ENCODE measurements at places on chromosomes 16 and 17.

DNA sequence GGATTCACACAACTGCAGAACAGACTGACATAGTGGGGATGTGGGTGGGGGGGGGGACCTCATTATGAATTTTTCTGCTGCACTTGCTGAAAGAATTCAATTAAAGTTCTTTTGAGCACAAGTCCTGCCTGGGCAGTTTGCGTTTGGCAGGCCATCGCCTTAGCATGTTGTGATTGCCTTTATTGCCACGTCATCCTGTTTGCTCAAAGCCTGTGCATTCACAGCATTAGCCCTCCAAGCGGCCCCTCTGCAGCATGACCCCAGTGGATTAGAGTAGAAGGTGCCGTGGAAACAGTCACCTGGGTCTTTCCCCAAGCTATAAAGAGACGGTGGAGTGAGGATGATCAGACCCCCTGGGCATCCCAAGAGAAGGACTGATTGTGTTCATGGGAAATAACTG, 17.2 kb downstream of the MSI2 start:
- DNase-seq = no peak

- no peak for DNase-seq
Observed at GRCh38 chr17:1260086-1260769, 10.0 kb upstream of the BHLHA9 start.

DNA sequence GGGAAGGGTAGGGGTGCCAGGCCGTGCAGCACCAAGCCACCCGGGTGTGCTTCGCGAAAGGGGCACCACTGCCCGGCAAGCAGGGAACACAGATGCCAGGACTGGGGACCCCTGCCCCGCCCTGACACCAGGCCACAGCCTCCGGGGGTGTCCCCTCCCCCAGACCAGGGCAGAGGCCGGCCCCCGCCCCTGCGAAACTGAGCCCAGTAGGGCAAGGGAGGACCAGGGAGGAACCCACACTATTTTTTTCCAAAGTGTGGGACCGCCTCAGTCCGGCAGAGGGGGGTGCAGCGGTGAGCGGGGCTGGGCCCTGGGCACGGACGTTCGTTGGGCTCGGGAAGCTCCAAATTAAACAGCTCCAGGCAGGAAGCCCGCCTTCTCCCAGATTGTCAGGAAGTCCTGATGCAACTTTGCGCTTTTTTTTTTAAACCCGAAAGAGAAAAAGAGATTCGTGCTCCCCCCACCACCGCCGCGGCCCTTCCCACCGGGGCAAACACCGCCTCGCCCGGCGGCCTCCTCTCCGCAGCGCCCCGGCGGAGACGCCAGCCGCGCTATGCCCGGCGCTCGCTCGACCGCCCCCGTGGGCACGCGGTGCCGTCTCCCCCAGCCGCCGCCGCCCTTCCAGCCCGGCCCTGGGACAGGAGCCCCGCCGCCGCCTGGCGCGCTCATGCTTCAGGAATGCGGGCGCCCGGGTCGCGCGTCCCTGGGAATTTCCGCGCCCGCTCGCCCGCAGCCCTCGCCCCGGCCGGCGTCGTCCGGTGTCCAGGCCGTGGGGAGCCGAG, 755 bp downstream of the PIEZO1 start:
- DNase-seq = peak; percentile 63

DNA sequence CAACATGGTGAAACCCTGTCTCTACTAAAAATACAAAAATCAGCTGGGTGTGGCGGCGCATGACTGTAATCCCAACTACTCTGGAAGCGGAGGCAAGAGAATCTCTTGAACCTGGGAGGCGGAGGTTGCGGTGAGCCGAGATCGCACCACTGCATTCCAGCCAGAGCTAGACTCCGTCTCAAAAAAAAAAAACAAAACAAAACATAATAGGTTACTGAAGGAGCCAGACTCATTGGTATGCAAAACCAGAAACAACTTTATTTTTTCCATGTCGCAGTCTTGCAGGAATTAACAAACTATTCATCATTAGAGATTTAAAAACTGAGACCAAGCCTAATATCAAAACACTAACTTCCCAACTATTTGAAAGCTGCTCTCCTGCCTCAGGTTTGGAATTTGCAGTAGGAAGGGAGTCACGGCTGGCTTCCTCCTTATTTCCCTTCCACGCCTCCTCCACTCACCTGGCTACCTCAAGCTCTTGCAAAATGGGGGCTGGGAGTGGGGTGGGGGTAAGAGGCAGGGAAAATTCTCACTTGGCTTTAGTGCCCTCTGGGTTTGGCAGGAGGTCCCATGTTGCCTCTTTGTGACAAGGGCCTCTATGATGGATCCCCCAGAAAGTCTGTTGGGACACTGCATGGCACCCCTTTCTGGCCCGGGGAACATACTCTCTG, 34.1 kb upstream of the MYH10 start:
- no peak for DNase-seq

GRCh38 chr17:17636272-17636885, 44.9 kb upstream of the PEMT start:
- DNase-seq = no peak

- no peak for DNase-seq
Observed at GRCh38 chr16:66846831-66847230, 2.6 kb downstream of the CA7 start.

- DNase-seq = no peak
Observed at GRCh38 chr16:25633549-25633948, 58.2 kb upstream of the HS3ST4 start.

GRCh38 chr17:5418858-5419355, 555 bp downstream of the NUP88 start:
- peak; percentile 69 for DNase-seq

DNA sequence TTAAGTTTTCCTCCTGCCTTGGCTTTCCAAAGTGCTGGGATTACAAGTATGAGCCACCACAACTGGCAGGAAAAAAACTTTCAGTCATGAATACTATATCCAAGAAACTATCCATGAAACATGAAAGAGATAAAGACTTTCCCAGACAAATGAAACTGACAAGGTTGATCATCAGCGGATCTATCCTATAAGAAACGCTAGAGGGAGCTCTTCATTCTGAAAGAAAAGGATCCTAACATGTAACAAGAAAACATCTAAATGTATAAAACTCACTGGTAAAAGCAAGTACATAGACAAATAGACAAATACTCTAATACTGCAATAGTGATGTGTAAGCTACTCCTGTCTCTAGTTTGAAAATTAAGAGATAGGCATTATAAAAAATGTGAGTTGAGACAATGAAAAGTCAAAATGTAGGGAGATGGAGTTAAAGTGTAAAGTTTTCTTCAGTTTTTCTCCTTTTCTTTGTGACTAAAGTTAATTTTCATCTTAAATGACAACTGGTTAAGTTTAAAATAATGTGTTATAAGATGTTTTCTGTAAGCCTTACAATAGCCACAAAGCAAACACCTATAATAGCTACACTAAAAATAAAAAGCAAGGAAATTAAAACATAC, 79.6 kb upstream of the TEKT1 start:
- DNase-seq = no peak

DNA sequence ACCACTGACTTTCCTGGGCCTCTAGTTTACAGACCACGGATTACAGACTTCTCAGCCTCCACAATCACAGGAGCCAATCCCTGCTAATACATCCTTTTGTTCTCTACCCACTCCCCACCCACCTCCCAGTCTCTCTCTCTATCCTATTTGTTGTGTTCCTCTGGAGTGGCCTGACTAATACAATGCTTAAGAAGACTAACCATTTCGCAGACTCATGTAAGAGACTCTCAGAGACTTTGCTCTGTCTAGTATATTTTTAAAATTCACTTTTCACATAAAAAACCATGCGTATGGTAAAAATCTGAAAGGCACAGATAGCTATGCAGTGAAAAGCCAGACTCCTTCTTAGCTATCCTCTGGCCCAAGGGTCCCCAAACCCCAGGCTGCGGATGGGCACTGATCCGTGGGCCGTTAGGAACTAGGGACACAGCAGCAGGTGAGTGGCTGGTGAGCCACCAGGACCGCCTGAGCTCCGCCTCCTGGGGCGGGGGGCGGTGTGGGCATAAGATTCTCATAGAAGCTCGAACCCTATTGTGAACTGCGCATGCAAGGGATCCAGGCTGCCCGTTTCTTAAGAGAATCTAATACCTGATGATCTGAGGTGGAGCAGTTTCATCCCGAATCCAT, 7.6 kb downstream of the PIK3R6 start:
- DNase-seq = peak; percentile 2

GRCh38 chr17:81178136-81179091, 12.4 kb upstream of the AATK start:
- DNase-seq = no peak

- peak; percentile 73 for DNase-seq
Observed at GRCh38 chr17:82449131-82449882, 1.2 kb downstream of the CYBC1 start.

DNA sequence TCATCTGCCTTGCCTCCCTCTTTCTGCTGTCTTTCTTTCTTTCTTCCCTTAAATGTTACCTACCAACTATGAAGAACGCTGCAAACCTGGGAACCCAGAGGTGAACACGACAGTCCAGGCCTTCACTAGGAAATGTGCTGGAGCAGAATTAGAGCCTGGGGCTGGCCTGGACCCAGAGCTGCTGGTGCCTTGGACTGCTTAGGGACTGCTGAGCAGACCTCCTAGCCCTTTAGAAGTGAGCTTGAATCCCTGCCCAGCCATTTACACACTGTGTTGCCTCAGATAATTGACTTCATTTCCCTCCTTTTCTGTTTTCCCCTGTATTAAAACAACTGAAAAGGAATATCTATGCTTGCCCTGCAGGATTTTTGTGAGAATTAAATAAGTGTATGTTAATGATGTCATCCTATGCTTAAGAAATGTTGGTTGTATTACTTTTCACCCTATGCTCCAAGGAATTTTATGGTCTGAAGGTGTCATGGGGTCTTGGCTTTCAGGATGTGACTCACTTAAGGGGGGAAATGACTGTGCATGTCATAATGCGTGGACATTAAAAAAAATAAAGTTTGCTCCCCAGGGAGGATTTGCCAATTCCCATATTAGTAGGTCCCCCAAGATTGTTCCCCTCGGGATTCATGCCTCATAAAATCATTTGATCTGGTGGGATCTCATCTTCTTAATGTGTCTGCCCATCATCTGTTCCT, 11.5 kb downstream of the CDH13 start:
- no peak for DNase-seq

- DNase-seq = no peak
Observed at GRCh38 chr16:49583911-49584310, 210.3 kb downstream of the C16orf78 start.

GRCh38 chr17:79188048-79188447, 113.4 kb downstream of the ENGASE start:
- DNase-seq = peak; percentile 20

GRCh38 chr16:89067677-89068443, 25.8 kb upstream of the ACSF3 start:
- DNase-seq = no peak

- peak; percentile 92 for DNase-seq
Observed at GRCh38 chr16:53518550-53519416, 15.8 kb upstream of the AKTIP start.

GRCh38 chr16:46932802-46933201, 40.7 kb downstream of the DNAJA2 start:
- DNase-seq = no peak

DNA sequence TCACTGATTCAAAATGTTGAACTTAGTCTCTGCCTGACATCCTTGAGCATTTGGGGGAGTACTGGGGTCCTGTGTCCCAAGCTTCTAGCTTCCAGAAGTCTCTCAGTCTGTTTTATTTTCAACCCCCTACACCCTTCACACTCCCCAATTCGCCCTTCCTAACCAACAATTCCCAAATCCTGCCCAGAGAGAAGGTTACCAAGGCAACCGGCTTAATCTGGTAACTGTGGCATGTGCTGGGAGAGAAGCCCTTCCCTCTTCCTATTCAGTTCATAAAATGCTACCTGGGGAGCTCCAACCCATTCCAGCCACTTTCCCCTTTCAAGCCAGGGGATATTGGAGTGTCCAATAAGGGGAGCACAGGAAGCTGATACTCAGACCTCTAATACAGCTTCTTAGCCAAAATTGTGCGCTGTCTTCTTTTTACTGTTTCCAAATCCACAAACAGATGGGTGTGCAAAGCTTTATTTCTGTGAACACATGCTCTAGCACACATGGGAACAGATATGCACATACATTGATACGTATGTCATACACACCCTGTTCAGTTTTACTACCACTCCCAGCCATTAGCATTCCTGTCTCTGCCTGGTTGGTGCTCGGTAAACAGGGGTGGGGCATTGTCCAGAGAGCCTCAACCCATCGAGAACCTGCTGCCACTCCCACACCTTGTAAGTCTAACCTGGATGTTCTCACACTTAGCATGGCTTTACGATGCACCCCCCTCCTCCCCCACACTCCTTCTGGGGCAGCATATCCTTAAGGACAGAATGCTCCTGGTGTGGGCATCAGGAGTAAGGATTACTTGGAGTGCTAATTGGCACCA, 1.1 kb upstream of the RAPGEFL1 start:
- DNase-seq = no peak

GRCh38 chr16:81189100-81189664, 49.3 kb upstream of the BCO1 start:
- DNase-seq = no peak

- DNase-seq = no peak
Observed at GRCh38 chr16:49021136-49021535, 260.5 kb downstream of the CBLN1 start.

Data from activated CD4-positive, alpha-beta memory T cell treated with anti-CD3 and anti-CD28 coated beads, Interleukin-2, amount 10 ng/mL, durations not matched to agents 7 days and 5 days (primary cell).